A172 (cell line): ENCODE measurements at places on chromosomes 16 and 17. TPM values are rescaled to one million over a fixed set of nuclear protein-coding genes. Genes with fewer than 3 reads are reported as not detected.

DNA sequence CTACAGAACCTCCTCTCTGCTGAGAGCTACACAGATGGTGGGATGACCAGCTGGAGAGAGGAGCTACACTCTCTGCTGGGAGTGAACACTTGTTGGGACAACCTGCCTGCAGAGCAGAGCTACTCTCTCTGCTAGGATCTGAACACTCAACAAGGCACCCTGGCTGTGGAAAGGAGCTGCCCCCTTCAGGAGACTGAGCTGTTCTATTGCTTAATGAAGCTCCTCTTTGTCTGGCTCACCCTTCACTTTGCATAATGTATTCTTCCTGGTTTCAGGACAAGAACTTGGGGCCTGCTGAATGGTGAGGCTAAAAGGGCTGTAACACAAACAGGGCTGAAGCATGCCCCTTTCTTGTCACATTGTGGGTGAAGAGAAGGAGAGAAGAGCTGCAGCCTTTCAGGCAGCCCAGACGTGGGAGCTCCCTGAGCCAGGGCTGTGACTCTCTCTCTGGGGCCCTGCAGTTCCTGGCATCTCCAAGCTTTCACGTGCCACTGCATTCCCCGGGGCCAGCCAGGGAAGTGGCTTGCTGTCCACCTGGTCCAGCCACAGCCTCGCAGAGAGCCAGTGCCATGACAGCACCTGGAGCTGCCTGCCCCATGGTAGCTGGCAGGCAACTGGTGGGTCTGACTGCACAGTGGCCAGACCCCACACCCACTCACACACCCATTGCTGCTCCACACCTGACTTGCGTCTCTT is 272.8 kb upstream of the KCNJ16 start:
- DNase-seq = no peak

DNA sequence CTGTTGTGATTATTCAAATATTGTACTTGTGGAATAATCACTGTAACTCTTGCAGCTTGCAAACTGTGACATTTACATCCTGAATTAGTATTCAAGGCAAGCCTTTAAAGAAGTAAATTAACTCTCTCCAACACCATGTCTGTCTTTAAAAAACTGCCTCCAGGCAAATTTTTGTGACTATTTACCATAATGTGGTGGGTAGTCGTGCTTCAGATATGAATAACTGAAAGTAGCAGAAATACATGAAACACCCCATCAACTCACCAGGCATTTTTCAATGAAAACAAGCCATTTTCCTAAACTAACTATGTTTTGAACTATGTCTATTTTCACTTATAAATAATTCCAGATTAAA is 217.4 kb upstream of the PSMD7 start:
- DNase-seq = no peak

DNA sequence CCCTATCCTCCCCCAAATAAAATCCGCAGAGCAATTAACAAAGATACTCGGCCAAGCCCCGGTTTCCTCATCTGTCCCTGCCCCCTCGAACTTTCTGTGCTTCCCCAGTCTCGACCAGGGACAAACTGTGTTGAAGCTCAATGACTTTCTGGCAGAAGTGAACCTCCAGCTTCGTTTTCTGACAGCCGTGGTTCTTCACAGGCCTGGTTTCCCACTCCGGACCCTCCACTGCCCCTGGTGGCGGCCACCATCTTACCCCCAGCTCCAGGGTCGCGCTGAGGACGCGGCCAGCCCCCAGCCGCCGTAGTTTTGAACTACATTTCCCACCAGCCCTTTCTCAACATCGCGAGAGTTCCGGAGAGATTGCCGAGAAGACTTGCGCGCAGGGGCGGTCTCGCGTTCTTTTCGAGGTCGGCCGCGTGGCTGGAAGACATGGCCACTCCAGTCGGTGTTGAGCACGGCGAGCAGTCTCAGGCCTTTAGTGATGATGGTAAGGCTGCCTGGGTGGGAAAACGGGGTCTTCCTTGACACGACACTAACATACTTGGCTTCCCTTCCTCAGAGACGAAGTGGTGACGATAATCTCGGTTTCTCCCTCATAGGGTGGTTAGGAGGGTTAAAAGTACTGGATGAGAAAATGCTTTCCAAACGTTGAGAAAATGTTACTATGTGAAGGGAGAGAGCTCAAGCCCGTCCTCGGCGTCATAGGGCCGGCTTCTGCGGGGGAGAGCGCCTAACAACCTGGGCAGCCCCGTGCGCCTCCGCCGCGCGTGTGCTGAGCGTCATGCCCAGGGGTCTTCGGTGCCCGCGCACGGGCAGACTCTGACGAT is 17.7 kb downstream of the PRCD start:
- peak; percentile 93 for DNase-seq

Gene UMOD
- not detected in 2 replicates for total RNA-seq

DNA sequence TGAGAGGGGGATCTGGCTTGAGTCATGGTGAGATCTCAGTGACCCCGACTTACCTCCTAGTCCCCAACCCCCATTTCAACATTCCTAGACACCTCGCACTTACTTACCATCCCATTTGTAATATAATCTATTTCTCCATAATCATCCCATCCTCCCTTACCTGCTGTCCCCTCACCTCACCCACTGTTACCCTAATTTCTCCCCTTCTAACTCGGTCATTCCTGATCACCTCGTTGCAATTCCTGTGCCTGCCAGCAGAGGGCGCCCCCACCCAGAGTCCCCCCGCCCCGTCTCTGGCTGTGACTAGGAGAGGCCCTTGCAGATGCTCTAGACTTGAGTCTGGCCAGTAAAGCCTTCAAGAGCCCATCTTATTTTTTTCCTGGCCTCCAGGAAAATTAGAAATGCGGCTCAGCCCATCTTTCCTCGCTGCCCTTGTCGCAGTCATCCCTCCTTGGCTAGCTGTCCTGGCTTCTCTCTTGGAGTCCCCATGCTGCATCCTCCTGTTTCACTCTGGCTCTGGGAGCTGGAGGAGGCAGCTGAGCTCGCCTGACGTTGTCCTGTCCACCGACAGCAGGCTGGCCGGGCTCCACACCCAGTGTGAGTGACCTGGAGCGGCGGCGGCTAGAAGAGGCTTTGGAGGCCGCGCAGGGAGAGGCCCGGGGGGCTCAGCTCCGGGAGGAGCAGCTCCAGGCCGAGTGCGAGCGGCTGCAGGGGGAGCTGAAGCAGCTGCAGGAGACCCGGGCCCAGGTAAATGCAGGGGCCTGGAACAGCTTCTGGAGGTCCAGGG is 5.0 kb downstream of the TBKBP1 start:
- peak; percentile 45 for DNase-seq

DNA sequence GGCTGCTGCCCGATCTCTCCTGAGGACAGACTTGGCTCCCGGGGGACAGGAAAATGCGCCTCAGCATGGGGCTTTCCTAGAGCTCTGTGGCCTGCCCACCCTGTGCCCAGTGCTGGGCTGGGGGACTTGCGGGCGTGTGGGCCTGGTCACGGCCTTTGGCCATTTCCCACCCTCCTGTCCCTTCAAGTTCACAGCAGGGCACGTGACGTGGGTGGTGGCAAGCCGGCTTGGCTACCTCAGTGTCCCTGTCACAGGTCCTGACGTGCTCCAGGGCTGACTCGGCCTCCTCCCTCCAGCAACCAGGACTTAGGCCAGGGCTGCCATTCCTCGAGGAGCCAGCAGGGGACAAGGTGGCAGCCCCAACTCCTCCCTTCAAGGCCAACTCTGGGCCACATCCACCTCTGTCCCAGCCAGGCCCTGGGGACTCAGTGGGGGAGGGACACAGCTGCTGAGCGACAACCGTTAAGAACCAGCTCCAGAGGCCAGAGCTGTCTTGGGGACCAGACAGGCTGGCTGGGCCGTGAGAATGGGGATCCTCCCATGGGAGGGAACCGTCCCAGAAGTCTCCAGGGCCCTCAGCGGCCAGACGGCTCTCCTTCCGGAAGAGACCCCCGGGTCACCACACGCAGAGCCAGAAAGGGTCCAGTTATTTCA is 981 bp upstream of the UNC13D start:
- peak; percentile 93 for DNase-seq

- no peak for DNase-seq
Measured at GRCh38 chr17:80899402-80900268, 92.0 kb upstream of the CHMP6 start.

Gene PRDM7
- not detected in 2 replicates for total RNA-seq

- no peak for DNase-seq
Measured at GRCh38 chr16:1906055-1906845, 12.0 kb downstream of the HS3ST6 start.
